ENCODE measurements at places on chromosomes 7 and 10.

- no peak for DNase-seq
Observed at GRCh38 chr10:30811276-30812017, 181.9 kb upstream of the LYZL2 start.

DNA sequence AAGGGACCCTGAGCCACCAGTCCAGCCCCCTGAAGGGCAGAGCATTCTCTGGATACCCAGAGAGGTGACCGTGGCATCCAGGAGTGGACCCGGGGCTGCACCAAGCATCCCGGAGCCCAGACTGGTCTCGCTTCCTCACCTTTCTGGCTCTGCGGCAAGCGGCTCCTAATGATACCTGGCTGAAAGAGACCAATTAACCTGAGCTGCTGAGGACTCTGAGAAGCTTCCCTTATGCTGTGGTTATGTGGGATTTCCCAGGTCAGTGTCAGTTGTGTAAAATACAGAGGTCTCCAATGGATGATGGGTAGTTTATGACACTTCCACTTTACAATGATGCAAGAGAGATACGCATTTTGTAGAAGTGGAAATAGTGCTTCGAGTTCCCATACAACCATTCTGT lies 51.5 kb downstream of the PFKFB3 start:
- no peak for DNase-seq

DNA sequence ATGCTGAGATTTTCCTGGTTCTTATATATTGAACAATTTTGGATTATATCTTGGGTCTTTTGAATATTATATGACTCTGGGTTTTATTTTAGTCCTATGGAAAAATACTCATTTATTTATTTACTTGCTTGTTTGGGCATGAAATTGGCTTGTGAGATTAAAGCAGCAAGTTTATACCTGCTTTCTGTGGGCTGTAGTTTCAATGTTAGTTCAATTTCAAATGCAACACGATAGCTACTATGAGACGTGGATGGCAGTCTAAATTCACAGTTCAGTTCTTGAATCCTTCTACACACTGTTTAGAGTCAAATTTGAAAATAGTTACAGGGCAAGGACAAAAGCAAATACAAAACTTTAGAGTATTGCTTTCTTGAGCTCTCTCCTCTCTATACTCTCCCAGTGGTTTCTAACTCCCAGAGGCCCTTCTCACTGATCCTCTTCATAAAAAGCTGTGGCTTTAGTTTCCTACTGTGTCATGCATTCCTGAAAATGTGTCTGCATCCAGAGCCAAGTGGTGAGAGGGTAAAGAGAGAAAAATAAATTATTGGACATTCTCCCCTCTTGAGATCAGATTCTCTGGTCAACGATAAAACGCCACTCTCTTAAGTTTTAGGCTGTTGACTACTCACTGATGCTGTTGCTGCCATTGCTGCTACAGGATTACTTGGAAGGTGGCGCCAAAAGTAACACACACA lies 34.4 kb downstream of the POLR1F start:
- no peak for DNase-seq

DNA sequence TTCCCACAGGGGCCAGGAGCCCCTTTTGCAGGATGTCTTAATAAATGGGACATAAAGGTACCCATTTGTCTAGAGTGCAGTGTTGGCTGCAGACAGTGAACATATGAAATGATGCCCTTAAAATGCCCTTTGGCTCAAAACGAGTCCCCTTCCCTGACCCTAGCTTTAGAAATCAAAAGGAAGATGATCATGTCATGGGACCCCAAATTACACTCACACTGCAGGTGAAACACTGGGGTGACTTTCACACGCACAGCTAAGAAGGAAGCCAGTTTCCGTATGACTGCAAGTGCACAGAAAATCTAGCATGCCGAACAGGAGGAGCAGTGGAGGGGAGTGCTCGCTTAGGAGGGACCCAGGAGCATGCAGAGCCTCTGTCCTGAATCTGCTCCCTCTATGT lies 154.5 kb upstream of the KLF14 start:
- no peak for DNase-seq

GRCh38 chr10:46538717-46539426 lies 17.6 kb downstream of the GPRIN2 start:
- DNase-seq = no peak

- no peak for DNase-seq
Observed at GRCh38 chr7:158950914-158951635, 94.7 kb downstream of the DYNC2I1 start.

DNA sequence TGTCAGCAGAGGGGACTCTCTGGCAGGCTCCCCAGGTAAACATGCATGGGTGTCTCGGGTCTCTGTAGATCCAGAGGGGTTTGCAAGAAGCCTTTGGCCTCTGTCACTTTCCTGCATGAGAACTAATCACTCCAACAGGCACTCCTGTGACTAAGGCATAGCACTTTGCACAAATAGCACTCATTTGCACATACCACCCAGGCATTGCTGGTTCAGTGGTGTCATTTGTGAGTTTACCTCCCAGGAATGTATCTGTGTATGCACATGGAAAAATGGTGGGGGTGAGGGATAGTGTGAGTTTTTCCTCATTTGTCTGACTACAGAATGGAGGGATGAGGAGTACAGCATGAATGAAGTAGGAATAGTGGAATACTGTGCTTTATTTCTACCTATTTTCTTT lies 39.5 kb downstream of the CNNM1 start:
- DNase-seq = no peak

GRCh38 chr7:138205614-138206150 lies 129.4 kb downstream of the AKR1D1 start:
- DNase-seq = no peak

DNA sequence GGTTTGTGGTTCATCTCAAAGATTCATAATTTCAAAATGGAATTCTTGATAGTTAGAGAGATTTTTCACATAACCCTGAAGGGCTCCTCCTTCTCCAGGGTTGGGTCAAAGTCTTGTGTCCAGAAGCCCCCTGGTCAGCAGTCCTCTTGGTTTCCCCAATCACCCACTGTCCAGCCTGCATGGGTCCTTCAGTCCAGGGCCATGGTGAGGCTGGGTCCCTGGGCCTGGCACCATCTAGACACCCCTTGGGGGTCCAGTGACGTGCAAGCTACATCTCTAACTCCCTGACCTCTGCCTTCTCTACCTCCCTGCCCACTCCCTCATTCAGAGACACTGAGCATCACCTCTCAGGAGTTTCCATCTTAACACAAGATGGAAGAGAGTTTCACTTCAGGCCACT lies 26.1 kb downstream of the ANXA8 start:
- no peak for DNase-seq

GRCh38 chr7:73350306-73351068 lies 22.5 kb downstream of the FKBP6 start:
- no peak for DNase-seq

DNA sequence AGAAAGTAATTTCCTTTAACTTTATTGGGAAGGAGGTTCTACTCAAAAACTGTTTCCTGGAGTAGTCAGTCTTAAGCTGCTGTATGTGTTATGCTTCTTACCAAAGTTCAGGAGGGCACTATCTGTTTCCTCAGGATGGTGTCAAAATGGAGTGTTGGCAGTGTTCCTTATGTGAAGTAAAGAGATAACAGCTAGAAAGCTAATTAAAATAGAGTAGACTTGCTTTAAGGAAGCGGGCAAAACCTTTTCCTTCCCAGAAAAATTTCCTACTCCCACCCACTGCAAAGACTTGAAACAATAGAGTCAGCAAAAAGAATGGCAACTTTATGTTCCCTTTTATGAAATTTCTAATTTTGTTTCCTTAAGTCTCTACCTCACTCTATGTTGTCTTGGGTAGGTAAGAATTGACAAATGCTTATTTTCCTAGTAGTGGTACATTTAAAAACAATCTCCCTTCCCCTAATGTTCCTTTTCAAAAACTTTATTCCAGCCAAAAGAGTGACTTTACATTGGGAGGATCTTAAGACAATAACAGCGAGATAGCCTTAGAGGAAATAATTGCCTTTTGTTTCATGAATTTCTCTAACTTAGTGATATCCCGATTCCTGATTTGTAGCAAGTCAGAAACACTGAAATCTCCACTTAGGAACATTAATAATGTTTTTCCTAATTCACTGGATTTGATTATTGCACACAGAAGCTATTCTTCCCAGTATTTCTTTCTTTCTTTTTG lies 26.5 kb upstream of the ENTPD1 start:
- DNase-seq = no peak

GRCh38 chr10:35459449-35459847 lies 123.1 kb downstream of the CCNY start:
- no peak for DNase-seq

GRCh38 chr7:66771795-66772194 lies 31.3 kb downstream of the RABGEF1 start:
- DNase-seq = no peak

DNA sequence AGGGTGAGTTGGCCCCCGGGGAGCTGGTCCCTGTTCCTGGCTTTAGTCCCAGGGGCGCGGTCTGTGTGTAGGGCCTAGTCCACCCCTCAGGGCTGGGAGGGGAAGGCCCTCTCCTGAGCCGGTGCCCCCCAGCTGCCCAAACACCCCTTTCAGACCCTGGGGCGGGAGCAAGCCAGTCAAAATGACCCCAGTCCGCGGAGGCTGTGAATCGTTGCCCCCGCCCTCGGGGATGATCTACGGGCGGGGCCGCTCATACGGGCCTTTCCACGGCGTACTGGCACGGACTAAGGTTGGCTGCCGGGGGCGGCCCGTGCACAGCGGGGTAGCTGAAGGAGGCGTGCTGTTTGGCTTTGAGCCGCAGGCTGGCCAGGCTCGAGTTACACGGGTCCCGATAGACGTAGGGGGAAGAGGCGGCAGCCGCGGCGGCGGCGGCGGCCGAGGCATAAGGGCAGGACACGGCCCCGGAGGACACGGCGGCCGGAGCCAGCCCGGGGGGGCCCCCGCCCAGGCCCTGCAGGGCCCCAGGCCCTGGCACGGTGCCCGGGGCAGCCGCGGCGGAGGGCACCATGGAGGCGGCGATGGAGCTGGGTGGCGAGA lies 4.3 kb downstream of the ELOVL3 start:
- DNase-seq = peak; percentile 55

- DNase-seq = no peak
Observed at GRCh38 chr10:49756641-49757040, 5.5 kb downstream of the OGDHL start.

DNA sequence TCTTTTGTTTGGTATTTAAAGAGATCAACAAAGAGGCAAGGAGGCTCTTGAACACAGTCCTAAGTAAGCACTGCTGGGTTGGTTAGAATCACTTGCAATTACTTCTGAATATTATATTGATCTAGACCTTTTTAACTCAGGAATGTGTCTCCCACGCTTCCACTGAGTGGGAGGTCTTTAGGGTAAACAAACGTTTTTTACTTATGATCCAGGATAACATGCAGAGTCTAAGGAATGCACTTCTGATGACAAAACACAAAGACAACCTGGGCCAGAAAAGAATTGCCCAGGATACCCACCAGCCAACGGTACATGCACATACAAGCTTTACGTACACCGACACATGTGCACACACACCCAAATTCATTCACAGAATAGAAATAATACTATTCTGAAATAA lies 626.9 kb downstream of the PARD3 start:
- DNase-seq = no peak

GRCh38 chr7:47340517-47340916 lies 241.4 kb downstream of the TNS3 start:
- no peak for DNase-seq

GRCh38 chr7:96017877-96018276 lies 245.5 kb downstream of the DYNC1I1 start:
- DNase-seq = no peak

- DNase-seq = no peak
Observed at GRCh38 chr10:74175510-74176379, 24.7 kb downstream of the ADK start.

DNA sequence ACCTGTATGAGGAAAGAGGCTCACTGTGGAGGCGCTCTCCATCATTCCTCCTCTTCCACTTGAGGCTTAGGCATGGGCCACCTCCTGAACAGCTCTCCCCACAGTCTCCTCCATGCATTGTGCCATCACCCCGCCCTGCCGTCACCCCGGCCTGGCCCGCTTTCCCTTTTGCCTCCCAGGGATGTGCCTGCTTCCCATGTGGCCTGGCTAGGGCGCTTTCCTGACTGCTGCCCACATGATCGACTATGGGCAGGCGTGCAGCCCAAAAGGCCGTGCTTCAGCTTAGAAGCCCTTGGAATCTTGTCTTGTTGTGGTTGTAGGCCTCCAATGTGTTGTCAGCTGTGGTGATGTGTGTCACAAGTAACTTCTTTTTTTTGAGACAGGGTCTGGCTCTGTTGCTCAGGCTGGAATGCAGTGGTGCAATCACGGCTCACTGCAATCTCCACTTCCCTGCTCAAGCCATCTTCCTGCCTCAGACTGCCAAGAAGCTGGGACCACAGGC lies 1.8 kb upstream of the ACTR3C start:
- DNase-seq = no peak

- peak; percentile 16 for DNase-seq
Observed at GRCh38 chr10:116866987-116867595, 17.8 kb downstream of the ENO4 start.

GRCh38 chr10:122128357-122128756 lies 139.4 kb downstream of the TACC2 start:
- no peak for DNase-seq

- DNase-seq = no peak
Observed at GRCh38 chr10:91711885-91712680, 79.2 kb upstream of the PPP1R3C start.

- no peak for DNase-seq
Observed at GRCh38 chr10:89389254-89389653, 3.2 kb upstream of the IFIT1 start.

DNA sequence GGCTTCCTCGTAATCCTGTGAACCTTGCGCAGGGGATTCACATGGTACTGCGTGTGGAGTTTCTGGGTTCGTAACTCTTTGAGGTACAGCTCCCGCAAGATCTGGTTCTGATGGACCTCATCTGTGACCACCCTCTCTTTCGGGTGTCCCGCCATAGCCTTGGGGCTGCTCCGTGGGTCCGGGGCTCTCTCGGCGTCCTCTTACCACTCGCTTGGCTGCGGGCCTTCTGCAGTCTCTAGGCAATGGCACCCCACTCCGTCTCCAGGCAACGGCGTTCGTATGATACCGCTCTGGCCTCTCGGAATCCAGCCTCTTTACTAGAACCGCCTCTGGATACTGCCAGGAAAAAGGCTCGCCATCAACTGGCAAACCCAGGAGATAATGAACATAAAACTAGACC lies 54.7 kb upstream of the AMPH start:
- no peak for DNase-seq

GRCh38 chr10:14654821-14655382 lies 119.8 kb downstream of the FAM107B start:
- no peak for DNase-seq

DNA sequence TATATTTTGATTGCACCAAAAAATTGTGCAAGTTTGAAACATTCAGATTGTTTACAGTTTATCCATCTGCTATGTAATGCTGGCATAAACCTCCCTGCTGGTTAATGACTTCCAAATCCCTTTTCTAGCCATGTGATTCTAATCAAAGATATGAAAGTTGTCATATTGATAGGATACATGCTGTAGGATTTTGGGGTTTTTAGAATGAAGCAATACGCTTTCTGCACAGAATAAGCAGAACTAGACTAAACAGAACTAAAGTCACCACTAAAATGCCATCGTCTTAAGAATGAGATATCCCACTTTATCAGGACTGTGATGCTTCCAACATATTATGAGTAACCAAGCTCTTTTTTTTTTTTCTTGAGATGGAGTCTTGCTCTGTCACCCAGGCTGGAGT lies 856 bp downstream of the SSMEM1 start:
- no peak for DNase-seq

Data from fibroblast of the conjunctiva (primary cell).